Central memory CD8-positive, alpha-beta T cell (primary cell): ENCODE measurements at places on chromosomes 12 and 14.
A peak's percentile ranks its signal among the peaks of the same experiment; 100 is the strongest.

DNA sequence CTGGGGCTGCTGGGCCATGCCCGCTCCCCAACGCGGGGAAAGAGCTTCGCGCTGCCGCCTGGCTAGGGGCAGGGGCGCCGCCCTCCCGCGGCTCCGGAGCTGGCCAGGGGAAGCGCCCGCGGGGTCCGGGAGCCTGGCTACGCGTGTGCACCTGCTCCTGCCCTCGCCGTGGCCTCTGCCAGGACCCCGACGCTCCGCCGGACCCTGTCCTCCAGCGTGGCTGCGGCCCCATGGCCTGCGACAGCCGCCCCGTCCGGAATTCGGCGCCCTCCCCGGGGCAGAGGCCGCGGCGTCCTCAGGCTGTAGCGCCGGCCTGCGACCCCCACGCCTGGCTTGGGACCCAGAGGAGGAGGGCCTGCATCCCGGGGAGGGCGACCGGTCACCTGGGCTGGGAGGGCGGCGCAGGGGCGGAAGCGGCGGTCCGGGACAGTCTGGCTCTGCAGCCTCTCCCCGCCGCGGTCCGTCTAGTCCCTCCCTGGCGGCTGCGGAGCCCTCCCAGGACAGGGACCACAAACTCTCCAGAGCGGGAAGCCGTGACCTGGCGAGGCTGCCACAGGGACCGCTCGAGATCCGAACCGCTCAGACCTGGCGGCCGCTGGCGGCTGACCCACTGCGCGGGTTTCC is 85.6 kb downstream of the ALG10 start:
- no peak for DNase-seq

DNA sequence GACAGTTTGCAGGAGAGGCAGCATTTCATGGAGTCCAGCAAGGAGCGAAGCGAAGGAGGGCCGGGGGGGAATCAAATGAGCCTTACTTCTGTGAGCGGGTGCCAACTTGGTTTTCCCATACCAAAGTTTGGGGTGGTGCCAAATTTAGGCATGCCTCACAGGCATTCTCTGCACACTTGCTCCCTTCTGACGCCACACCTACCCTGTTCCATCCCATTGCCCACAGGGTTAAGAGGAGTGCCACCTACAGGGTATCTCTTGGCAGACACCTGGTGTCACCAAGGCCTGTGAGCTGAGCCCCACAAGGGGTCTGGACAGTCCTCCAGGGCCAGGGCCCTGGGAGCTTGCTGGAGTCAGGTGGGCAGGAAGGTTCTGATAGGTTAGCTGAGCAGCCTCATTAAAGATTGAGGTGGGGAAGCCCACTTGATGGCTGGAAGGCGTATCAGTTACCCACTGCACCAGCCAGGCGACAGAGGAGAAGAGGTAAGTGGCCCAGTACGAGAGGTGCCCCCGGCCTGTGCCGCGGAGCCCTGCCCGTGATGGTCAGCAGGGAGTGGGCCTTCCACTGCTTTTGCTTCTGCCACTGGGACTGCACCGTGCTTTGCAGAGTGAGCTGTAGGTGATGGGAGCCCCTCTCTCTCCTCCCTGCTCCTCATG is 45.2 kb downstream of the DEGS2 start:
- DNase-seq, result no peak

- peak; percentile 33 for DNase-seq
Measured at GRCh38 chr12:103441437-103442181, 54.2 kb downstream of the C12orf42 start.

GRCh38 chr12:76942267-76942666 is 63.4 kb upstream of the CSRP2 start:
- no peak for DNase-seq

DNA sequence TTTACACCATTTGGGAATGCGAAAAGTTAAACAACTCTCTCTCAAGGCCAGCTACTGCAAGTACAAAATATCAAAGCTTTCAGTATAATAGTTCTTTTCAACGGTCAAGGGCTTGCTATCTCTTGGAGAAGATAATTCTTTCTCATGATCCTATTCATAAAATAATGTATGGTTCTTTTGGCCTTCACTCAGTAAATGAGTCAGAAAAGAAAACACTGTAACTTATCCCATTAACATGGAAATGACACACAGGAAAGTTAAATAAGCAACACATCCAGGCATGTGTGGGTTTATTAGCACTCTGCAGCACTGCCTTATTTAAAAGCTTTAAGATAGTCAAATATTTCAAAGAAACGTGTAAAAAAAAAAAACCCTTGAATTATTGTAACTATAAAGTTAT is 36.9 kb downstream of the ZFC3H1 start:
- no peak for DNase-seq

GRCh38 chr12:115569345-115570068 is 708.0 kb downstream of the MED13L start:
- no peak for DNase-seq

DNA sequence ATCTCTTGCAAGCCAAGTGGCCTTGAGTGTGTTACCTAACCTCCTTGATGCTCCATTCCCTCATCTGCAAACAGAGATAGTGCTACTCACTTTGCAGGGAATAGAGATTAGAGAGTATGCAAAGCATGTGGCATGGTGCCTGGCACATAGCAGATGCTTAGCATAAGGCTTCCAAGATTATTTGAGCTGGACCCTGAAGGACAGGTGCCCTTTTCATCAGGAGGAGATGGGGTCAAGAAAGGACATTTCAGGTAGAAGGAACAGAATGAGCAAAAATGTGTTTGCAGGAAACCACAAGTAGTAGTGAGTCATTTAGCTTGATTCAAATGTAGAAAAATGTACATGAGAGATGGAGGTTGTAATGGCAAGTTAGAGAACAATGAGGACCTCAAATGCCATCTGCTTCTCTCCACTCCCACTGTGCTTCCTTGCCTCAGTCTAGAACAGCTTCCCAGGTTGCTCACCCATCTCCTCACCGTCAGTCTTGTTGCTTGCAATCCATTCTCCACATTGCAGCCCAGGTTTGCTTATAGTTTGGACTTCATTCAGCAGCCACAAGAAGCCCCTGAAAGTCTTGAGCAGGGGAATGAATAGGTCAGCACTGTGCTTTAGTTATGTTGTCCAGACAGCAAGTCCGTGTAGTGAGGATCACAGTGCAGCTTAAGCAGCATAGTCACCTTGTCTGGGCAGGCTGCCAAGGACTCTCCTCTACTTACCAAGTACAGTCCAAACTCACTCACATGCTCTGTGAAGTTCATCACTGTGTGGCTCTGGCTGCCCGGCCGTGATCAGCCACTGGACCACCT is 536.3 kb upstream of the CCDC196 start:
- DNase-seq, result no peak
